ENCODE measurements at places on chromosomes 1 and 21.

- DNase-seq: peak; percentile 36
Measured at GRCh38 chr1:159492575-159493323, 43.1 kb downstream of the OR10J5 start.

GRCh38 chr1:29557701-29558600 lies 321.6 kb downstream of the PTPRU start:
- no peak for DNase-seq

DNA sequence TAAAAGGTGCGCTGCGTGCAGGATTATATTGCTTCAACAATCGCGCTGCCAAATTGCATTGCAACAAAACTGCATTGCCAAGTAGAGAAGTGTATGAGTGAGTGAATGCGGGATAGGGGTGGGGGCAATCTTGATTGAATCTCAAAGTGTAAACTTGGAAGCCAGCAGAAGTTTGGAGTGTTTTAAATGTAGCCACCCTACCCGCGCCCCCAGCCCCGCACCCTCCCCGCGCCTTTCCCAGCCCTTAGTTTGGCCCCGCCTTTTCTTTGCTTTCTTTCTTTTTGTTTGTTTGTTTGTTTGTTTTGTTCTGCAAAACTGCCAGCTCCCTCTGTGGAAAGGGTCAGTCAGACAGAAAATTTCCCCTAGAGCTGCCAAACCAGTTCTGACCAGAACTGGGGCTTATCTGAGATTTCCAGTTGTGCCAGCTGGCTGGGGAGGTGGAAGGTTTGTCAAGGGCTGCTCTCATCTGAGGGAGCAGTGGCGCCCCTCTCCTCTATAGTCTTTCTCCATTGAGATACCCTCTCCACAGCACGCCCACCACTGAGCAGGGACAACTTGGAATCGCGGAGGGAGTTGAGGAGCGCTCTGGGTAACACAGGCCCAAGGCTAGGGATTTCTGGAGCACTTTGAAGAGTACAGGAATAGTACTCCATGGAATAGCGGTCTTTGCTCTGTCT lies 666 bp upstream of the BEND5 start:
- DNase-seq: no peak

DNA sequence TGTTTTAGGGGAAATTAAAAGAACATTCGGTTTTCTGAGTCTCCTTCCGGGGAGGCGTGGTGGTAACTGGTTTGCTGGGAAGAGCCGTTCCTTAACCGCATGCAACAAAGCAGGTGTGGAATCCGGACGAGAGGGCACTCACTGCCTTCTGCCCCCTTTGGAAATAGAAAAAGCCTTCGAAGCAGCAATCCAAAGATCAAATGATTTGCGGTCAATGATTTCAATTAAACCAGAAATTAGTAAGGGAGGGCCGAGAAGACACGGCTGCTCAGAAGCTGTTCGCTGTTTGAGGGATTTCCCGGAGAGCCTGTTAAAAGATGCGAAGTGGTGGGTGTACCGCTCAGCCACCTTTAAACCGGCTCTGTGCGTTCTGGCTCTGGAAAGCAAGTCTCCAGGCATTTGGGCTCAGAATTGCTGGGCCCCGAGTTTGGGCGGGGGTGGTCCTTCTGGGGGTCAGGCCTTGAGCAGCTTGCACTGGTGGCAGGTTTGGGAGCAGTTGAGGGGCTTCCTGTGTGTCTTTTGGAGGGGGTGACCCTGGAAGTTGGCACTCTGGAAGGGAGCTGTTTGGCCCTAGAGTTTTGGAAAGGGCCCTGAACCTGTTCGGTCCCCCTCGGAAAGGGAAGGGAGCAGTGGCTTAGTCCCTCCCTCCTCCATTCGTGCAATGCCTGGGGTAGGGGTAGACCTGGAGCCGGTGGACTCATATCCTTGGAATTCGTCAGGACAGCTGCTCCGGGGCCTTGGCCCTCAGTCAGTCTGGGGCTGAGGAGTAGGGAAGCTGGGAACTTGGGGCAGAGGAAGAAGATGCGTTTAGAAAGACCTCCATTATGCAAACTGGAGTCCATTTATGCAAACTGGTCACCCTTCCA lies 3.1 kb downstream of the SIM2 start:
- peak; percentile 28 for DNase-seq

Measured in fibroblast of skin of scalp (primary cell).